Mesendoderm (in vitro differentiated cells): ENCODE measurements at places on chromosomes 6 and 20.
A peak's percentile ranks its signal among the peaks of the same experiment; 100 is the strongest.

- DNase-seq = no peak
Measured at GRCh38 chr6:68025764-68026163, 609.3 kb upstream of the ADGRB3 start.

GRCh38 chr6:157867155-157867559, 44.1 kb downstream of the SNX9 start:
- no peak for DNase-seq

DNA sequence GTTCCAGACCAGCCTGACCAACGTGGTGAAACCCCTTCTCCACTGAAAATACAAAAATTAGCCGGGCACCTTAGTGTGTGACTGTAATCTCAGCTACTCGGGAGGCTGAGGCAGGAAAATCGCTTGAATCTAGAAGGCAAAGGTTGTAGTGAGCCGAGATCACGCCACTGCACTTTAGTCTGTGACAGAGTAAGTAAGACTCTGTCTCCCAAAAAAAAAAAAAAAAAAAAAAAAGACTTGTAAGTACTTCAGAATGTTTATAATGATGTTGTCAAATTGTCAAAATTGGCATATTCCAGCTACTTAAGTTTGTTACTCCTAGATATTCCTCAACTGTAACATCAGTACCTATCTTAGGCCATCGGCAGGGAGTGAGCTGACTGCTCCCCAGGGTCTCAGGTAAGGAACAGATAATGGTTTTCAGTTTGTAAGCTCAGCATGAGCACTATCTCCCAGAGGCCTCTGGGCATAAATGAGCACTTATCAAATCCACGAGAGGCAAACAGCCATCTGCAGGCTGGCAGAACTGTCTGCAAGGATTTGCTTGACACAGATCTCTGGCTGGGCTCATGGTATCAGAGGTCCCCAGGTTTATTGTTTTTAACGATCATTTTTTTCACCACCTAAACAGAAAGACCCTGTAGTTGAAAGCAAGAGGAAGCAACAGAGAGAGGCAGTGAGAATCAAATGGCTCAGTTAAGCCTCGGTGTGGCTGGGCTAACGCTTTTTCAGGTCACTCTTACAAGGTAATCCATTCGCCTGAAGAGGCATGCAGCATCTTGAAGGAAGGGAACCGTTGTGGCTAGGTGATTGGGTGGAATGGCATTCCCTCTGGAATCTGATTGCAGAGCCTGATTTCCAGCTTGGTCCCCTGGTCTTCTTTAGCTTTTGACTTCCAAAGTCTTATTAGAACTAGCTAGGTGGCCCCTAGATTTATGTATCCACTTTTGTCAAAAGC, 115.9 kb downstream of the LY86 start:
- no peak for DNase-seq

DNA sequence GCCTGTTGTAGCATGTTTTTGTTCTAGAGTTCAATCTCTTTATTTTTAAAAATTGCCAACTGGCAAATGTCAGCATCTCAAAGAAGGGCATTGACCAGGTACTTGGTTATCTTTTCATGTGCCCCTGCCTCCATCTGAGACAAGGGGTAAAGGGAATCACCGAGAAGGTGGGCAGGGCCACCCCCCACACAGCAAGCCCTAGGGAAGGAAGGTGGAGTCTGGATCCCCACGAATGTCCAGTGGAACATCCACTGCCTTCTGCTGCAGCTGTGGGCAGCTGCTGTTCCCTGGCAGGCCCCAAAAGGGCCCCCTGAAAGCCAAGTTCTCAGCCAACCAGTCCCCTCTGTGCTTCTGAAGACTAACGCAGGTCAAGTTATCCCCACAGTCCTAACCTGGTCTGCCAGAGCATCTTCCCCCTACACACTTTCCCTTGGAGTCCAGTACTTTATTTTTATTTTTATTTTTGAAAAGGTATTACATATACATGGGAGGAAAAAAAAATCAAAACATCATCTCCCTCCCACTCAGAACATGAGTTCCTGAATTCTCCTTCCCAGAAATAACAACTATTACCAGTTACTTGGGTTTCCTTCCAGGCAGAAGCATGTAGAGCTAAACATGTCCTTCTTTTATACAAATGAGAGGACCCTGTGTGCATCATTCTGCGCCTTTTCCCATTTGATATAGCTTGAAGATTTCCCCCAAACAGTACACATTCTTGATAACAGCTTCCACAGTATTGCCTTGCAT, 253.7 kb downstream of the MAFB start:
- DNase-seq = no peak

GRCh38 chr6:37994223-37994622, 174.7 kb downstream of the ZFAND3 start:
- no peak for DNase-seq

GRCh38 chr6:158033751-158034702, 52.4 kb downstream of the SYNJ2 start:
- no peak for DNase-seq

- peak; percentile 25 for DNase-seq
Measured at GRCh38 chr6:95417856-95418255, 159.5 kb upstream of the MANEA start.

GRCh38 chr6:123276546-123276980, 280.5 kb downstream of the CLVS2 start:
- DNase-seq = peak; percentile 73

DNA sequence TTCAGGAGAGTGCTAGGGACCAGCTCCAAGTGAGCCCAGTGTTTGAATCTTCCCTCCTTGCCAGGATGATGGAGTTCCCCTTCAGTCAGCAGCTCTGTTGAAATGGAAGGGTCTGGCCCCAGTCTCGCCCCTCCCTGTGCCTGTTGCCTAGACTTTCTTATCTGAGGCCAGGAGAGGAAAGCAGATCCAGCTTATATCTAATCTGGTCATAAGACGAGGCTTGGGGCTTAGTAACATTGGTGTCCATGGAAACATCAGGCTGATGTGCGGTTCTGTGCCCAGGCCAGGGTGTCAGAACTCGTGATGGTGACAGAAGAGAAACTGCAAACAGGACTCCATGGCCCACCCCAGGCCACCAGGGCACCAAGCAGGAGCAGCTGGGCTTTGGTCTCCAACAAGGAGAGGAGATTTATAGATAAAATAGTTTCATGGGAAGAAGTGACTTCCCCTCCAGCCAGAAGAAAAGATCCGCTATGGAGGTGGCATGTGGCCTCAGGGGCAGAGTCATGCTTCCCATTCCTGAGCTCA, 9.8 kb downstream of the MAS1L start:
- peak; percentile 46 for DNase-seq

DNA sequence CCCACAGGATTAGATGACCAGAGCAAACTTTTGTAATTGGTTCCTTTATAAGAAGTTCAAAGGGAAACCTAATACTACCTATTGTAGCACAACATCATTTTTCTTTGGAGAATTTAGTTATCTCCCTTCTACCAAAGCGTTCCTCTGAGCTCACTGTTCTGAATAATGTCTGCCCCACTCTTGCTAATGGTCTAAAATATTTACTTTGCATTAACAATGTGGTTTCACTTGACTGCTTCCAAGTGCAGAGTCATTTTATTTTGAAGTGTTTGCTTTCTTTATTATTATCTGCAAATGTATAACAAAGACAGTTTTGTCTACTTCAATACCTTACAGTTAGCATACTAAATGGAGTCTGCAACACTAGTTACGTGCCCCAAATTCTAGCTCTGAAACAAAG, 15.0 kb downstream of the TRAPPC3L start:
- DNase-seq = no peak

- no peak for DNase-seq
Measured at GRCh38 chr6:156989159-156989806, 212.1 kb downstream of the ARID1B start.

DNA sequence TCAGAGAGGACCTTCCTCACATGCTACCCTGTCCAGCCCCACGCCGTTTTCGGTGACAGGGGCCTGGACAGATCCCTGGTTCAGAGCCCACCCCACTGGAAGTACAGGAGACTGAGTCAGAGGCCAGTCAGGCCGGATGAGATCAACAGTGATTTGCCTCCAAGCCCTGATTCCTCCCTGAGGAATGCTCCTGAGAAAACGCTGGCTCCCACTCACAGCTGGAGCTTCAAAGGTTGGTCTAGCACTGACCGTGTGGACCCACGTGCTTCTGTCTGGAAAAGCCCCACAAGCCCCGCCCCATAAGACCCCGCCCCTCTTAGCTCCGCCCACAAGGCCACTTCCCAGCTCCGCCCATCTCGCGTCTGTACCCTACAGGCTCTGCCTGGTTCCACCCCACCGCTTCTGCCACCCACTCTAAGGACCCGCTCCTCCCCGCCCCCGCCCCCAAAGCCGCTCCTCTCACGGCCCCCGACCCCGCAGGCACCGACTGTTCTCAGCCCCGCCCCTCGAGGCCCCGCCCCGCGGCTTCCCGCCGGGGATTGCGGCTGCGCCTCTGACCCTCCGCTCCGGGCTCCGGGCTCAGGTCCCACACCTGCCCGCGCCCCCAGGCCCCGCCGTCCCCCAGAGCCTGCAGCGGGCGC, 64.9 kb upstream of the BHLHE23 start:
- peak; percentile 84 for DNase-seq

GRCh38 chr6:22954749-22955385, 385.5 kb downstream of the HDGFL1 start:
- no peak for DNase-seq

DNA sequence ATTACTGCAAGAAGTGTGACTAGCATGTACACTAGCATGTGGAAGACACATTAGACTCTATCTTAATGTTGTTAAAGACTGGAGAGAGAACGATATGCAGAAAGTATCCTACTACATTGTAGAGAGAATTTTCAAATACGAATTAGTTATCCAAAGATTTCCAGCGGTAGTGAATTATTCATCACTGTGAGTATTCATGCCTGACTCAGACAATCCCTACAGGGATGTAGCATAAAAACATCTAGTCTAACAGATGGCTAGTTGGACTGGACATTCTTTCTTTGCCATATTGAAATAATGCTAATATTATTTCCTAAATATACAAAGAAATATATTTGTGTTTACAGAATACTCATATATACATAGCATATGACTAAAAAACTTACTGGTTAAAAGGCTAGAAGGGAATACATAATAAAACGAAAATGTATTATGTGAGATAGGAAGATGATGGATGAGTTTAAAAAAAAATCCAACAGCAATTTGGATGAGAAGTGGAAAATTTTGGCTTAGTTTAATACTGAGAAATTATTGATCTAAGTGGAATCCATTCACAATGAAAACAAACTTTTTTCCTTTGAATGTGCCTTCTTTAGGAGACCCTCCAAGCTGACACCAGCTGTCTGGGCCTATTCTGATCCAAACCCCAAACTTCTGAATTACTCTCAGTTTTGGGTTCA, 580.7 kb downstream of the RFPL4B start:
- DNase-seq = no peak
